Upper lobe of left lung (tissue), 6 donors: ENCODE measurements at places on chromosomes 4 and X. TPM values are rescaled to one million over a fixed set of nuclear protein-coding genes. Genes with fewer than 3 reads are reported as not detected.
A peak's percentile ranks its signal among the peaks of the same experiment; 100 is the strongest.

DNA sequence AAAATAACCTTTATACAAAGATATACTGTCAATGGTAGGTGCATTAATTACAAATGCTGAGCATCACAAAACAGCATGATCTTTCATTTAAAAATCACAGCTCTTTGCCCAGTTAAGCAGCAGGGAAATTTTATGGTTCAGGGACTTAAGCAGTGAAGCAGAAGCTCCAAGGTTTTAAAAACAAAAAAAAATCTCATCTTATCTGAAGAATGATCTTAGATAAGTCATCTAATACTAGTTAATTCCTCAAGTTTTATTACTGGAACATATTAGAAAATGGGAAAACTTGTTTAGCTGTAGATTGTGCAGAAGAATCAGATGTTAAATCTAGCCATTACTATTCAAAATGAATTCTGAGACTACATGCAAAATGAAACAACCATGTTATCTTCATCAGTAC, 289.9 kb downstream of the GASK1B start:
- H3K4me1 ChIP-seq: no peaks in the 10 kb centered on the region
- no peak overlapping the region for H3K27ac ChIP-seq

DNA sequence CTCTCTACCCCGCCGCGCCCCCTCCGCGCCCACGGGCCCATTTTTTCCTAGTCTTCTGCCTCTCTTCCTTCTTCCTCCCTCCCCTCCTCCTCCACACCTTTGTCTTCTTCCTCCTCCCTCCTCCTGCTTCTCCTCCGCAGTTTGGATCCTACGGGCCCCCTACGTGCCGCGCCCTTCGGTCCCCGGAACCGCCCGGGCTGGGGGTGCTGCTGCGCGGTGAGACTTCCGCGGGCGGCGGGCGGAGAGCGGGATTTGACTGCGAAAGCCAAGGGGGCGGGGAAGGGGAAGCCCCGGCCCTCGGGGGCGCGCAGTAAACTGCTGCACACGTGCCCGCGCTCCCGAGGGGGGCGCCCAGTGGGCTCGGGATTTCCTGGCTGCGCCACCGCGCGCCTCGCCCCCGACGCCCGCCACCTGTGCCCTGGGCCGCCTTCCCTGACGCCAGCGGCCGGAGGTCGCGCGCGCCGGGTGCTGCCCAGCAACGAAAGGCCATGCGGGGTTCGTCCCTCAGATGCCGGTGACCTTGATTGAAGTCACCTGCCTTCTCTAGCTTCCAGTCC, 3.3 kb upstream of the NKX3-2 start:
- H3K4me3 ChIP-seq: peak overlapping the region; percentile 21
- H3K4me1 ChIP-seq: peaks cover 38% of the 10 kb centered on the region
- no peak overlapping the region for H3K27ac ChIP-seq
- no peak for DNase-seq

DNA sequence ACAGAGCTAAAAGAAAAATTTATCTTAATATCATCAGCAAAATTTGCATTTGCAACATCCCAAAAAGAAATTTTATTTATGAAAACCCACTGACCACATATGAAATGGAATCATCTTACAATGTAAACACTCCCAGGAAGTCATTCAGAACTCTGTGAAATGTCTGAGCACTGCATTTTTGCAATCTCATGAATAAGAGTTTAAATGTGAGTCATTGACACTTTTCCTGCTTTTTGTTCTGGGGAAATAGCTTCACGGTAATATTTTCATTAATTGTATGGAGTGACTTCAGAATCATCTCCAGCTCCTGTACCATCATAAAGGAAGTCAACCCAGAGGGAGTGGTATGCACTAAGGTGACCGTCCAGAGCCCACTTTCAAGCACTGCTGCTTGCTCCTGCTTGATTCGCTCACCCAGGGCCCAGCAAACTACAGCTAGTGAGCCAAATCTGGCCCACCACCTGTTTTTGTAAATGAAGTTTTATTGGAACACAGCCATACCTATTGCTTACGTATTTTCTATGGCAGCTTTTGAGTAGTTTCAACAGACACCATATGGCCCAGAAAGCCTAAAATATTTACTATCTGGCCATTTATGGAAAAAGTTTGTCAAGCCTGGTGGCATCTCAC, 17.2 kb downstream of the EDNRA start:
- H3K27me3 ChIP-seq: no peaks in the 10 kb centered on the region
- no peaks in the 10 kb centered on the region for H3K4me1 ChIP-seq
- no peak for DNase-seq
- no peak overlapping the region for H3K4me3 ChIP-seq

- no peak overlapping the region for H3K4me3 ChIP-seq
- H3K27me3 ChIP-seq: no peaks in the 10 kb centered on the region
- H3K27ac ChIP-seq: no peak overlapping the region
- H3K4me1 ChIP-seq: no peaks in the 10 kb centered on the region
Observed at GRCh38 chrX:9656277-9656676, 109.4 kb downstream of the GPR143 start.

DNA sequence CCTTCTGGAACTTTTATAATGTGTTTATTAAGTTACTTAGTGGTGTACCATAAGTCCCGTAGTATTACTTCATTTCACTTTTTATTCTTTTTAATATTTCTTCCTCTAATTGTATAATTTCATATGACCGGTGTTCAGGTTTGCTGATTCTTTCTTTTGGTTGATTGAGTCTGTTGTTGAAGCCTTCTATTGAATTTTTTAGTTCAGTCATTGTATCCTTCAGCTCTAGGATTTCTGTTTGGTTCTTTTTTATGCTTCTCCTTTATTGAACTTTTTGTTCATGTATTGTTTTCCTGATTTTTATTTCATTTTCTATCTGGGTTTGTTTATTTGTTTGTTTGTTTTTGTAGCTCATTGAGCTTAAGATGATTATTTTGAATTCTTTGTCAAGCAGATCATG, 8.8 kb downstream of the CEP44 start:
- H3K27me3 ChIP-seq: no peaks in the 10 kb centered on the region
- H3K27ac ChIP-seq: no peak overlapping the region
- H3K36me3 ChIP-seq: no peaks in the 10 kb centered on the region
- no peak for DNase-seq
- H3K4me3 ChIP-seq: no peak overlapping the region
- H3K4me1 ChIP-seq: no peaks in the 10 kb centered on the region

DNA sequence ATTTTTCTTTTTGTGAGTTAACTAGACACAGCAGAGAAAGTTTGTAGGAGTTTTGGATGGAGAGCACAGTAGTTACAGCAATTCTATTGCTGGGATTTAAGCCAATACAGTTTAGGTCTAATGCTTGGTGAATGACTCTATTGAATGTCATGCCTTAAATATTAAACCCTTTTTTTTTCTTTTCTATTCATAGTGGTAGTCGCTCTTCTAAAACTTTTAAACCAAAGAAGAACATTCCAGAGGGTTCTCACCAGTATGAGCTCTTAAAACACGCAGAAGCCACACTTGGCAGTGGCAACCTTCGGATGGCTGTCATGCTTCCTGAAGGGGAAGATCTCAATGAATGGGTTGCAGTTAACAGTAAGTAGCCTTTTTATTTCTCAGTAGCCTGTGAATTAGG, 34.8 kb upstream of the DCK start:
- H3K4me1 ChIP-seq: no peaks in the 10 kb centered on the region
- no peak for DNase-seq
- no peak overlapping the region for H3K4me3 ChIP-seq
- no peaks in the 10 kb centered on the region for H3K27me3 ChIP-seq
- H3K36me3 ChIP-seq: peaks cover 32% of the 10 kb centered on the region
- H3K27ac ChIP-seq: no peak overlapping the region

DNA sequence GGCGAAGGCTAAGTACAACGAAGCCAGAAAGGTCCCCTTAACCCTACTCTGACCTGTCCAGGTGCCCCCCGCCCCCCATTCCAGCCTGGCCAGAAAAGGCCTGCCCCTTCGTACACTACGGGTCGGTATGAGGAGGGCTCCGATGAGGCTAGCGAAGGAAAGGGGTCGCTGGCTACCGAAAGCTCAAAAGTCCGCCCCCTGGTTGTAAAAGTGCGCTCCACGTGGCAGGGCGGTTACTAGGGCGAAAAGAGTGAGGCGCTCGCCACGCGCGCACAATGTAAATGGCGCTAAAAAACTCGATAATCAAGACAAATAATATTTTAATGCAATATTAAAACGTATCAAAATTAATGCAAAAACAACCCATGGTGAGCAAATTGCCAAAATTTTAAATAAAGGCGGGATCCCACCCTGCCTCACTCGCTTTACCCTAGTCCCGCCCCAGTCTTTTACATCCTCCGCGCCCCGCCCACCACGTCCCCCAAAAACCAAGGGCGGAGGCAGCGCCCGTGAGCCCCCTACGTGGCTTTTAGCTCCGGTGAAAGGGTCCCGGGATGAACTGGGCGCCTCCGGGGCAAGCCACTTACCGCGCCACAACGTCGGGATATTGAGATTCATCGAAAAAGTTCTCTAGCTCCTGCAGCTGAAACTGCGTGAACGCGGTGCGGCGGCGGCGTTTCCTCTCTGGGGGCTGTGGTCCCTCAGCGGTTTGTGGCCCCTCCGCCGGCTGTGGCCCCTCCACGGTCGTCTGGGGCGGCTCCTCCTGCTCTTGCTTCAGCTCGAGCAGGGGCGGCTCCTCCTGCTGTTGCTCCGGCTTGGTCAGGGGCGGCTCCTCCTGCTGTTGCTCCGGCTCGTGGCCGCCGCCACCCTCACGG, 929 bp downstream of the ESX1 start:
- no peak overlapping the region for H3K4me3 ChIP-seq
- no peak overlapping the region for H3K27ac ChIP-seq
- DNase-seq: peak; percentile 59
- H3K36me3 ChIP-seq: no peaks in the 10 kb centered on the region
- peaks cover 11% of the 10 kb centered on the region for H3K27me3 ChIP-seq

- H3K4me1 ChIP-seq: no peaks in the 10 kb centered on the region
- H3K27me3 ChIP-seq: no peaks in the 10 kb centered on the region
- H3K4me3 ChIP-seq: peak overlapping the region; percentile 40
- DNase-seq: peak; percentile 53
- peak overlapping the region; percentile 64 for H3K27ac ChIP-seq
Observed at GRCh38 chrX:153495362-153495751, 577 bp downstream of the BGN start.

- H3K36me3 ChIP-seq: peaks cover 18% of the 10 kb centered on the region
- no peak overlapping the region for H3K4me3 ChIP-seq
- no peak for DNase-seq
- no peaks in the 10 kb centered on the region for H3K4me1 ChIP-seq
- no peak overlapping the region for H3K27ac ChIP-seq
Observed at GRCh38 chr4:141238186-141238585, 17.5 kb downstream of the ZNF330 start.

DNA sequence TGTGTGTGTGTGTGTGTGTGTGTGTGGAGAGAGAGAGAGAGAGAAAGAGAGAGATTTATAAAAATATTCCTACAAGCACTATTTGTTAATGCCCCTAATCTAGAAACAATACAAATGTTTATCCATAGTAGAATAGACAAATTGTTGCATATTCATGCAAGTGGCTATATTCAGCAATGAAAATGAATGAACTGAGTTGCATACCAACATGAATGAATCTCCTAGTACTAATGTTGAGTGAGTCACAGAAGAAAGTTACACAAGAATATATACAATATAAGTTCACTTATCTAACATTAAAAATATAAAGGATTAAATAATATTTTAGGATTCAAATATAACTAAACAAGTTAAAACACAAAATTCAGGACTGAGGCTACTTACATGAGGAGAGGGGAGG, 456.8 kb upstream of the AMOT start:
- no peak overlapping the region for H3K27ac ChIP-seq
- DNase-seq: no peak
- H3K36me3 ChIP-seq: no peaks in the 10 kb centered on the region
- H3K4me1 ChIP-seq: no peaks in the 10 kb centered on the region
- H3K4me3 ChIP-seq: no peak overlapping the region
- no peaks in the 10 kb centered on the region for H3K27me3 ChIP-seq

DNA sequence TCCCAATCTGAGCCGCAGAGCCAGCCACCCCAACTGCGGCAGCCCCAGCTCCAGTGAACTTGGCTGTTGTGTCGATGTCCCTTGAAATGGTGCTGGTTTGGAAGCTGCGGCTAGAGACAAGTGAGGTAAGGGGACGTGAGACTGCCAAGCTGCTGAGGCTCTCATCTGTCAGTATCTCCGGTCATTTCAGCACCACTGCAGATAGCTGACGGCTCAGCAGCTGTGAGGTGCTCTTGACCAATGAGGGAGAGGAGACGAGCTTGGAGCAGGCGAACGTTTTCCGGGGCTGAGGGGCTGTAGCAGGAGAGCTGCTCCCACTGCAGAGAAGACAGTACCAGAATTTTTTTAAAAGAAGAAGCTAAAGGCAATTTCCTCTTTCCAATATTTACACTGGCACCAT, 175.5 kb upstream of the CASK start:
- no peaks in the 10 kb centered on the region for H3K27me3 ChIP-seq
- H3K4me1 ChIP-seq: no peaks in the 10 kb centered on the region

DNA sequence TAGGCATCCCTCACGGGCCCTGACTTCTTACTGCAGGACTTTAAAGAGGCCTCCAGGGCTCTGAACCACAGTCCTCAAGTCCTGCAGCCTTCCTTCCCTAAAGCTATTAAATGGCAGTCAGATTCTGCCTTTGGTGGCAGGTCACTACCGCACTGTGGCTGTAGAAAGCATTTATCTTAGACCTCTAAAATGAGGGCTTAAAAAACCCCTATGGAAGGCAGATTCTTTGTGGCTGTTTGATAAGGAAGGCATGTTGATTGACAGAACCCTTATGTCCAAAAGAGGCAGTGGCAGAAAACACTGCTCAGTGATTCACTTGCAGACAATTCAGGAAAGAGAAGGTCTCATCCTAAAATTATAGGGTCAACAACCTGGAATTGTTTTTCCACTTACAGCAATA, 79.2 kb downstream of the FBXL5 start:
- no peak overlapping the region for H3K27ac ChIP-seq
- H3K27me3 ChIP-seq: no peaks in the 10 kb centered on the region
- H3K4me3 ChIP-seq: no peak overlapping the region
- H3K36me3 ChIP-seq: peaks cover 12% of the 10 kb centered on the region
- no peak for DNase-seq

GRCh38 chr4:13284932-13285331, 199.2 kb downstream of the RAB28 start:
- H3K36me3 ChIP-seq: no peaks in the 10 kb centered on the region
- no peak for DNase-seq
- no peaks in the 10 kb centered on the region for H3K27me3 ChIP-seq
- H3K27ac ChIP-seq: no peak overlapping the region
- H3K4me1 ChIP-seq: no peaks in the 10 kb centered on the region

DNA sequence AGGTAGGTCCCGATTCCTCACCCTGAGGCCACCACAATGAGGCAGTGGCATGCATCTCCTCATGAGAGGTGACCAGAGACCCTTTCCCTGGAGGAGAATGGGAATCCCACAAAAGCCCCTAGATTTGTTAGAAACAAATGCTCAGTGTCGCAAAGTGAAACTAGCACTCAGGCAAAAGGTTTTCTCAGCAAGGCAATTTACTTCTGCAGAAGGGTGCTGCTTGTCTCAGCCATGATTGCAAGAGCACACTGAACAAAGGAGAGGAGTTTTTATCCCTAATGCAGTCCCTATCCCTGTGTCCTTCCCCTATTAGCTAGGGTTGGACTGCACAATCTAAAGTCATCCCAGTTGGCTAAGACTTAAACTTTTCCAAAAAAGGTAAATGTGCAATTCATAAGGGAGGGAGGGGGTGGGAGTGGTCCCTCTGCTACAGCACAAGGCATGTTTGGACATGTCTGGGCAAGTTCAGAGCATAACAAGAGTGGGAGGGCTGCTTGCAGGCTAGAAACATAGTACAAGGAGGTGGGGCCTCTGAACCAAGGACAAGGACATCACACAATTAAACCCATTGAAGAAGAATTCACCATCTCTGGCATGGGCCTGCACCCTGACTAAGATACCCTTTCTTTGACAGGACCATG, 185.3 kb downstream of the CCNG2 start:
- no peak for DNase-seq
- no peak overlapping the region for H3K4me3 ChIP-seq
- no peaks in the 10 kb centered on the region for H3K36me3 ChIP-seq
- H3K27me3 ChIP-seq: no peaks in the 10 kb centered on the region

The ZNF595 gene
- 31.3 TPM for total RNA-seq

The SSX4 gene
- total RNA-seq: not detected

The PDK3 gene
- 9.2 TPM for total RNA-seq

The INTS6L gene
- 6.3 TPM for total RNA-seq

The FABP2 gene
- total RNA-seq: not detected

The VCX3B gene
- not detected for total RNA-seq
